ENCODE measurements at places on chromosomes 6 and 20.

DNA sequence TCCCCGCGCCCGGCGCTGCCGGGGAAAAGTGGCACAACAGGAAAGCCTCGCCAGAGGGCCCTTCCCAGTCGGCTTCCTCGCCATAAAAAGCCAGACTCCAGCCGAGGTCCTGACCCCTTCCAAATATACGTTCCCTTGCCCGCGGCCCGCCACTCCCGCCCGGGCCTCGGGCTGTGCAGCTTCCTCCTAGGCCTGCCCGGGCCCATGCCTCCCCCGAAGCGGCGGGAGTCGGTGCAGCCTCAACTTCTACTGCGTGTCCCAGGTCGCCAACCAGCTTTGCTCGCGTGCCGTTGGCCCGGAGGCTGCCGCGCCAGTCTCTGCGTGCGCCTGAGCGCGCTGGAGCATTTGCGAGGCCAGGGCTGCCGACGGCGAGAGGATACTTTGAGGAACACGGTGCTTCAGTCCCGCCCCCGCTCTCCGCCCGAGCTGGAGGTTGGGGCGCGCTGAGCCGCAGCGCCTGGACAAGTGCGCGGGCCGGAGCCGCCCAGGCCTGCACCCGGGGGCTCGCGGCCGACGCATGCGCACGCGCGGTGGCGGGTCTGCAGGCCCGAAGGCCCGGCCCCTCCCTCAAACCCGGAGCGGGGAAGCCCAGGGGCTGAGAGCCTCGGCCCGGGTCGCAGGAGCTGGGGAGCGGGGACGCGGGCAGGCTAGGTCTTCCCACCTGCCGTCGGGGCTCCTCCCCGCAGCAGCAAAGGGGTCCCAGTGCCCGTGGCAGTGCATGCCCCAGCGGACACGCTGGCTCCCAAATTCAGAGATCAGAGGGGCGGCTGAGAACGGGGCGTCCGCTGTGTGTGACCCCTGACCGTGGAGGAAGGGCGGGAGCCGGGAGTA is 10.2 kb downstream of the FOXC1 start:
- DNase-seq = no peak

DNA sequence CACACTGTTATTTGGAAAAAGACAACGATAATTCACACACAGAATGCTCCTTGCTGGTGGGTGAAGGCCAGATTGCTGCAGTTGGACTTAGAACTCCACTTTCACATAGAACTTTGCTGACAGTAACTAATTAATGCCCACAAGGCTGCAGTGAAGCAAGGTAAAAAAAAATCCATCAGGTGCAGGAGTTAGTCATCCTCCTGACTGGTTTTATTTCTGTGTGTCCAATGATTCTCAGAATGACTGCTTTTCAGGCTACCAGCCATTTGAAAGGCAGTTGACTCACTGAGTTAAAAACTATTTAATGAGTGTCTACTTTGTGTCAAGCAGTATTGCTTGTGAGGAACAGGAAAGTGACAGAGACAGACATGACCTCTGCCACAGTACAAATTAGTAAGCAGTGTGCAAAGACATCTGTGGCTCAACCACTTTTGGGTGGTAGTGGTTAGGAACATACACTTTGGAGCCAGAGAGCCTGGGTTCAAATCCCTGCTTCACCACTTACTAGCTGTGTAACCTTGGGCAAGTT is 41.9 kb downstream of the ELOVL5 start:
- DNase-seq = no peak

- DNase-seq = no peak
These were observed 27.9 kb downstream of the FAM83B start for GRCh38 chr6:54874349-54875048.

- DNase-seq = no peak
These were observed 34.6 kb upstream of the ENTPD6 start for GRCh38 chr20:25160897-25161296.

DNA sequence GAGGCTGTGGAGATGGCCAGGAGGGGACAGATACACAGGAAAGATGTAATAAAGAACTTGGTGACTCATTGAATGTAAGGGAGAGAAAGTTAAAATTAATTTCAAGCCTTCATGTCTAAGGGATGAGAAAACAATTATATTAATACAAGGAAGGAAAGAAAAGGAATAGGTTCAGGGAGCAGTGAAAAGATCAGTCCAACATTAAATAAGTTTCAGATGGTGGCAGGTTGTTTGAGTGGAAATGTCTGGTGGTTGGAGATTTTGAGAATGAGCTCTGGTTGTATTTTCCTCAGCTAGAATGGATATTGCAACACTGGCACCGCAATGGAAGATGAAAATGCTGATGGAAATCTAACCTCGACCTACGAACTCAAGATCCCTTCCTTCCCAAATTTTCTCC is 304.3 kb downstream of the COL12A1 start:
- DNase-seq = no peak

GRCh38 chr20:31485450-31486339 is 10.6 kb downstream of the REM1 start:
- no peak for DNase-seq

DNA sequence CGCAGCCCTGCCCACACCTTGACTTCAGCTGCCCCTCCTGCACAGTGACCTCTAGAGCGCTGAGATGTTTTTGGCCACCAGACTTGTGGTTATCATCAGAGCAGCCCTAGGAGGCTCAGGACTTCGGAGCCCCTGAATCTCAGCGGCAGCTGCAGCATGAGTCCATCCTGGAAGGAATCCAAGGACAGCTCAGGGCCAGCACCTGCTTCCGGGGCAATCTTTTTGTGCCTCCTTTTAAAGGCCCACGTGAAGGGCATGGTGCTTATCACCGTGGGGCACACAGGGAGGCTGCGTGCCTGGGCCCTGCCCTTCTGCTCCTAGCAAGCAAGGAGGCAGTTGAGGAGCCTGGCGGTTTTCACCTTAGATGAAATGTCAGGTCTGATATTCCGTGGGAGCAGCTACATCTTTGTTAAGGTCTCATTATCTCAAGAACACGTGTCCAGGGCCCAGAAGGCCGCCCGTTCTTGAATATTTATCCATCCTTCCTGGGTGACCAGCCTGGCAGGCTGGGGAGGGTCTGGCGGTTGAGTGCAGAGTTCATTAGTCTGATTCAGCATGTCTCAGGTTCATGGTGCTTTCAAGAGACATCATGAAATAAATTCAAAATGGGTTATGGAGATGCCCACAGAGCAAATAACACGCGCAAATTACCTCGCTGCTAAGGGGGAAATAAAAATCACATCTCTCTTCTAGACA is 392.4 kb downstream of the TAF4 start:
- DNase-seq = no peak

GRCh38 chr6:11294228-11294627 is 61.8 kb upstream of the NEDD9 start:
- DNase-seq = no peak

- no peak for DNase-seq
These were observed 218.2 kb downstream of the BMP7 start for GRCh38 chr20:57048027-57048869.

DNA sequence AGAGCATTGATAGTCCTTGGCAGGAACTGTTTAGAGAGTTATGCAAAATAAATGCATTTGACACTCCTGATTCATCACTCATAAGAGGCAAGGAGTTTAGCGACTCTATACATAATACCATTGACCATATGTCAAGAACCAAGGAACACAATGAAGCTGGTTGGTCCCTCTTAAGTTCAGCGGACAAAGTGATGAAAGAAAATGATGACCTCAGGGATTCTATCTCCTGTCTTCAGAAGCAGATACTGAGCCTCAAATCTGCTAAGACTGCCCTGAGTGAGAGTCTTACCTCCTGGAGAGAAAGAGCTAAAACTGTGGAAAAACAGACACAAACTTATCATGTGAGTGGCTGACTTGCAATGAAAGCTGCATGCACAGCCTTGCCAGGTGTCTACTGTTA is 9.5 kb upstream of the NKAIN2 start:
- no peak for DNase-seq

DNA sequence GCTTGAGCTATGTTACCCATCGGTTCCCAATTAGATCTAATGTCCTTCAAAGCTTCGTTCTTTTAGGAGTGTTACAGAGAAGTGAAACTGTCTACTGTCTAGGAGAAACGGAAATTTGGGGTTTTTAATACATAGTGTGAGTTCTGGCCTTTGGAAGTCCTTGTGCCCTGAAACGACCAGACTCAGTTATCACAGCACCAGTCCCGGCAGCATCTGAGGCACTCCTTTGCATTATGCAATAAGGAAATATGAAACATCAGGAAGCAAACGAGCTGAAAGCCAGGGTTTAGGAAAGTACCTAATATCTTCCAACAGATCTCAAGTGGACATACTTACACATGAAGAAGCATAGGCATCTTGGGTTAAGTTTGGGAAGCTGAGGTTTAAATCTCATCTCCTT is 61.8 kb upstream of the ADGRF1 start:
- DNase-seq = no peak

- DNase-seq = no peak
These were observed 43.9 kb downstream of the ATG5 start for GRCh38 chr6:106281661-106282060.

GRCh38 chr6:149064001-149064659 is 253.4 kb upstream of the TAB2 start:
- DNase-seq = no peak

GRCh38 chr6:36505744-36506534 is 41.3 kb downstream of the STK38 start:
- no peak for DNase-seq

- no peak for DNase-seq
These were observed 538.7 kb upstream of the ID4 start for GRCh38 chr6:19298421-19298820.

DNA sequence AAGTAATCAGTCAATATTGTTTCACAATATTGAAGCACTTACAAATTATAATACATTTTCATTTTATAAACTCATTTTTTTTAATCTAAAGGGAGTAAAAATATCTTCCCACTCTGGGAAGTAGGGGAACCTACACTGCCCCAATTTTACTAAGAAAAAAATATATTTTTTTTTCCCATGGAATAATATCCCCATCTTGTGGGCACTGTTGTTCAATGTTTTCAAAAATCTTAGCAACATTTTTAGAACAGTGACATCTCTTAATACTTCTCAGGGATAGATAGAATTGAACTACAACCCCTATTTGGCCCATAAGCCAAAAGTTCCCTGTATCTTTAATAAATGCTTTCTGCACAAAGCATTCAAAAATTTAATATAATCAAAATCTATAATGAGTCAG is 42.9 kb downstream of the ARHGAP18 start:
- DNase-seq = no peak

GRCh38 chr6:5094327-5094726 is 9.2 kb downstream of the PPP1R3G start:
- DNase-seq = no peak

- no peak for DNase-seq
These were observed 274.3 kb downstream of the CD109 start for GRCh38 chr6:73969971-73970970.

- DNase-seq = no peak
These were observed 50.1 kb downstream of the PKIB start for GRCh38 chr6:122660296-122660695.

GRCh38 chr6:7390226-7390878 is 744 bp downstream of the RIOK1 start:
- no peak for DNase-seq

GRCh38 chr6:26045065-26045927 is 41.9 kb upstream of the HFE start:
- peak; percentile 62 for DNase-seq

- no peak for DNase-seq
These were observed 23.0 kb upstream of the MYLIP start for GRCh38 chr6:16105854-16106253.

- DNase-seq = no peak
These were observed 12.0 kb downstream of the PRKN start for GRCh38 chr6:162715601-162716000.

DNA sequence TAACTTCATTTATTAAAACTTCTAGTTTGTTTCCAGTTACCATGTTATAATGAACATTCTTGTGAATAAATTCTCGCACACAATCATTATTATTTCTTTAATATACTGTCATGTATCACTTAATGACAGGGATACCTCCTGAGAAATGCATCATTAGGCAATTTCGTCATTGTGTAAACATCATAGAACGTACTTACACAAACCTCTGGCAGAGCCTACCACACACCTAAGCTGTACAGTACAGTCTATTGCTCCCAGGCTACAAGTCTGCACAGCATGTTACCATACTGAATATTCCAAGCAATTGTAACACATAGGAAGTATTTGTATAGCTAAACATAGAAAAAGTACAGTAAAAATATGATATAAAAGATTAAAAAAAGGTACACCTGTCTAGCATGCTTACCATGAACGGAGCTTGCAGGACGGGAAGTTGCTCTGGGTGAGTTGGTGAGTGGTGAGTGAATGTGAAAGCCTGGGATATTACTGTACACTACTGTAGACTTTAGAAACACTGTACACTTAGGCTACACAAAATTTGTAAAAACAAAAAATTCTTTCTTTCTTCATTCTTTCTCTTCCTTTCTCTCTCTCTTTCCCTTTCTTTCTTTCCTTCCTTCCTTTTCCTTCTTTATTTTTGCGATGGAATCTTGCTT is 268.2 kb upstream of the SOX4 start:
- no peak for DNase-seq

GRCh38 chr20:36102809-36103596 is 51.5 kb upstream of the EPB41L1 start:
- DNase-seq = no peak

DNA sequence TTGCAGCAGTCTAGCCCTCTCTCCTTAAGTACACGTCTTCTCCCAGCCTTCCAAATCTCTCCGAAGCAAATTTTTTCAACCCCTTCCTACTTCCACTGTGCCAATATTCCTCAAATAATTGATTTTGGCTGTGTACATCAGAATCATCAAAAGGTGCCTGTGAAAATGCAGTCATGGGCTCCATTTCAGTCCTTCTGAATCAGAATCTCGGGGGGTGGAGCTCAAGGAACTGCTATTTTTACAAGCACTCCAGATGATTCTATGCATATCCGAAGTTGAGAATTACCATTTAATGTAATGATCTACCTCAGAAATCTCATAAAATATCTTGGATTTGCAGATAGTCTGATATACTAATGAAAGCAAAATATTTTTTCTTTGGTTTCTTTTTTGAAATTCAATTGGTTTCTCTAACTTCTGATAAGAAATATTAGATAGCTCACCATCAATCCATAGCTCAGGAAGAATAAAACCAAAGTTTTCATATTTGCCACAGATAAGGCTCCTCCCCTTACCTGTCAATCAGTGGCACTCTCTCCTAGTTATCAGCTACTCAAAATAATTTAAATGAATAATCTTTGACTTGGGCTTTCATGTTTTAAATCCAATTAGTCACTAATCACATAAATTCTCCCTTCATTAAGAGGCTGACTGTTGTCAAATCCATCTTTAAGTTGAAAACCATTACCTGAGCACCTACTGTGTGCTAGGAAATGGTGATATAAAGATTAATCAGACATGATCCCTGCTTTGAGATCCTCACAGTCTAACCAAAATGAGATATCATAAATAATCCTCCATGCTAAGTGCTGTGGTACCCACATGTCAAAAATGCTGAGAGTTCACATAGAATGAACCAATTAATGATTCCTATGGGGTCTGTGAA is 36.4 kb upstream of the STXBP5 start:
- no peak for DNase-seq

DNA sequence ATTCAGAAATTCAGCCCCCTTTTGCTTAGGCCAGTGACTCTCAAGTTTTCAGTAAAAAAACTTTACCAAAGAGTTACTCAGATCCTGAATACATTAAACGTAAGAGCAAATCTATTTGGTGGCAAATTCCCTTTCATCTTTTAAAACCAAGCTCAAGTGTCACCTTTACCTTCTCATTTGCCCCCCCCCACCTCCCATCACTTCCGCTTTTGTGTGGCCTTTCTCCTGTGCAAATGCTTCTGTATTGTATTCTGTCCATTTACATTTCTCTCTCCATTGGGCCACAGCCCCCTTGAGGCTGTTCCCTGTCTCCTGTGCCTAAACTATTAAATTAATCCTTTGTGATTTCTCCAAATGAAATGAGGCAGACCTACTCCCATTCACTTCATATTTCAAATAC is 1.9 kb downstream of the NOL7 start:
- DNase-seq = no peak
